Stimulated activated CD4-positive, alpha-beta T cell treated with anti-CD3 and anti-CD28 coated beads, TNF-alpha, amount 100 ng/mL, for 1 hour (primary cell): ENCODE measurements at places on chromosomes 12 and 14.

GRCh38 chr12:132754160-132754932 lies 7.3 kb downstream of the ANKLE2 start:
- no peak for DNase-seq

GRCh38 chr14:91681893-91682563 lies 49.9 kb downstream of the CATSPERB start:
- no peak for DNase-seq

GRCh38 chr12:44162961-44163360 lies 327.1 kb downstream of the TMEM117 start:
- DNase-seq = no peak

- no peak for DNase-seq
These were observed 217.6 kb upstream of the CNTN1 start for GRCh38 chr12:40474630-40475029.

DNA sequence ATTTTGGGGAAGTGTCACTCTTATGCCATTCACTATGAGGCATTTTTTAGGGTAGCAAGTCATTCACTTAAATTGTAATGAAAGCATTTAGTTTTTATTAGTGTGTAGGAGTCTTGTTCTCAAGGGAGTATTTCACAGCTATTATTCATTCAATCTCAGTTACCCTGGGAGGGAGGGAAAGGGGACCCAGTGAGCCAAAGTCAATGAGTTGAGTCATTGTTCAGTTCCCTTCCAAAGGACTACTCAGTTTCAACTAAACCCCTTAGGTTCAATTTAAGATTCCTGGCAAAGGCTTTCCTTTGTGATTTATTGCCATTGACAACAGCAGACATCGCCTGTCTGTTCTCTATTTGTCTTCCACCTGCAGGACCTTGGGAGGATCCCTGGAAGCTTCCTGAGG lies 29.3 kb upstream of the RASSF8 start:
- DNase-seq = no peak

DNA sequence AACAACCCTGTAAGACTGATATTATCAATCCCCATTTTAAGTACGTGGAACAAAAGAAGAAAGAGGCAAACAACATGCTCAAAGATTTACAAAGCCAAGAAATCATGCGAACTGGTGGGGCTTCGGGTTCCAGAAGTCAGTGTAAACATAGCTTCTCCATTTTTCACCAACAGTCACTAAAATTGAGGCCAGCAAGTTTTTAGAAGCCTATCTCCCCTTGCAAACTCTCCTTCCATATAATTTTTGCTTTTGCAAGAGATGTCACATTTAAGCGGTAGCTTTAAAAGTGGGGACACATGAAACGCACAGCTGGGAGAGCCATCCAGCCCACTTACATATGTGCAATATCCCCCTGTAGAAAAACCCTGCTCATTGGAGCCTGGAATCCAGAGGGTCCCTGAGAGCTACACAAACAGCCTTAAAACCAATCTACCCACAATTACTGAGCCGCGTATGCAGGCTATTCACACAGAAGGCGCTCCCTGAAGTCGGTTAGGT lies 797 bp downstream of the SLC11A2 start:
- no peak for DNase-seq

DNA sequence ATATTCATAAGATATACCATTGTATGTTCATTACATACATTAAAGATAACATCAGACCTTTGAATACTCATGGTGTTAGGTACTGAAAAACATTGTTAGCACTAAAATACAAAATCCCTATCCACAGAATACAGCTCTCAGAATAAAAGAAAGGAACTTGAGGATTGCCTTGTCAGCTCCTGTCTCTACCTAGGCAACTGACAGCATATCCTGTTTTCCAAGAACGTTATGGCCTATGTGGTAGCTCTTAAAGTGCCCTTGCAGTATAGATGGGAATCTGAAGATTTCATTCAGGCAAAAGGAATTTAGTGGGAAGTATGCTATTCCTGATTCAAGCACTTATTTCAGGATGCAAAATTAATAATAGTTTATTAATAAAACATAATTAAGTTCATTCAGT lies 1.8 kb upstream of the PPP1R12A start:
- no peak for DNase-seq

GRCh38 chr12:10901427-10901826 lies 7.9 kb downstream of the TAS2R13 start:
- DNase-seq = no peak

GRCh38 chr12:120599672-120600552 lies 18.7 kb upstream of the POP5 start:
- no peak for DNase-seq

DNA sequence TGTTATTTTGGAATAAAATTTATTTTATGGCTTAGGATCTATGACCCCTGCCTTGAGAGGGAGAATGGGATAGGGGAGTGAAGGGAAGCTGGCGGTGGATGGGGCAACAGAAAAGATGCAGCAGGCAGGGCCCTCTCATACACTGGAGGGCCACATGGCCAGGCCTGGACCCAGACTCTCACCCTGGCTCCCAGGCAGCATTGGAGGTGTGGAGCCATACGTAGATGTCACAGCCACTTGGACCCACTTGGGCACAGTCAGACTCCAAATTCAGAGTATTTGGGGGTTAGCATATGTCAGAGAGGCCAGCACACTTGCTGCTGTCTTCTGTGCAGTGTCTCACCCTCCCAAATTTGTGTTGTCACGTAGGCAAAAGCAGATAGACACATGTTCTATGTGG lies 6.5 kb downstream of the NAB2 start:
- no peak for DNase-seq

DNA sequence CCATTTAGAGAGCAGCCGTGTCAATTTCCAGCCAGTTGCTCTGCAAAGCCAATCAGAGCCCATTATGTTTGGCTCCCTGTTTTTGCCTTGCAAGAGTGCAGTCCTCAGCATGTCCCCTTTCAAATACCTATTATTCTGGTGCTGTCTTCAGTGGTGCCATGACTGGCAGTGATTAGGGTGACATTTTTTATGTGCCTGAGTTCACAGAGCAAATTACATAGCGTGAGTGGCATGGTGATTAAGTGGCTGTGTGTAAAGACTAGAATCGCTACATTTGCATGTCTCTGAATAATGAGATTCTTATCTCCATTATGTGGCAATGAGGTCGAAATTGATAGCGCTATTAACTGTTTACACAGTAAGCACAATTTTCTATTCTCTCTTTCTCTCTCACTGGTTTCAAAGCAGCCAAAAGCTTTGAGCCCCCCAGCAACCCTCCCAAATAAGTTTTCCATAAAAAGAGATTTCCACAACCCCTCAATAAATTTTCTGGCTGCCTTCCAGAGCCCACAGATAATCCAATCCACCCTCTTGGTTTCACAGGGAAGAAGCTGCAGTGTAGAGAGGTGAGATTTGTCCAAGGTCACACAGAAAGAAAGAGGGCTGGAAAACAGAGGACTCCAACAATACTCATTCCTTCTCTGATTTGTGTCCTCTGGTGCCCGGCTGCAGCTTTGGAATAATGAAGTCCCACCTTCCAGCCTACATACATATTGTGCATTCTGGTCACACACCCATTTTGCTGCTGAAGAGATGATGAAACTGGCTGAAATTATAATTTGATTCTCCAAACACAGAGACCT lies 58.8 kb upstream of the NUDT4 start:
- DNase-seq = no peak

DNA sequence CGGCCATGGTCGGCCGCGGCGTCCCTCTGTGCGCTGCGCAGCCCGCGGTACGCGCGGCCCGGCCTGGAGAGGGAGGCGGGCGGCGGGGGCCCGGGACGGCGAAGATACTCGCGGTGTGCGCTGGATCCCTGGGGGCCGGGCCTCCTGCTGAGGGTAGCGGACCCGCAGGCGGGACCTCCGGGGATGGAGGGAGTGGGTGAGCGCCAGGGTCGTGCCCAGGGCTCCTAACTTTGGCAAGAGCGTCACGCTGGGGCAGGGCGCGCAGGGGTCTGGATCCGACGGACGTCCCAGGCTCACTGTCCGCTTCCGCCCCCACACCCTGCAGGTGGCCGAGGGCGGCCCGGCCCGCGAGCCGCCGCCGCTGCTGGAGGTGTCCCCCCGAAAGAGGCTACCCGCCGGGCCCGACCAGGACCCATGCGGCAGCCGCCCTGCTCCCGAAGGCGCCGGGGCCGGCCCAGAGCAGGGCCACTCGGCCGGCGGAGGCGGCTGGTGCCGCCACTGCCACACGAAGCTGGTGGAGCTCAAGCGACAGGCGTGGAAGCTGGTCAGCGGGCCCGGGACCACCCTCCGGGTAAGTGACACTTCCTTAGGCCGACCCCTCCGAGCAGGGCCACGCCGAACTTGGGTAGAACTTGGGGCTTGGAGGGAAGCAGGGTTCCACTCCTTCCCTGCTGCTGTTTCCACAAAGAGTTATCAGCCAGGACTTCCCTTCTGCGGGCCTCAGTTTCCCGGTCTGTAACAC lies 502 bp downstream of the KIF26A start:
- no peak for DNase-seq

DNA sequence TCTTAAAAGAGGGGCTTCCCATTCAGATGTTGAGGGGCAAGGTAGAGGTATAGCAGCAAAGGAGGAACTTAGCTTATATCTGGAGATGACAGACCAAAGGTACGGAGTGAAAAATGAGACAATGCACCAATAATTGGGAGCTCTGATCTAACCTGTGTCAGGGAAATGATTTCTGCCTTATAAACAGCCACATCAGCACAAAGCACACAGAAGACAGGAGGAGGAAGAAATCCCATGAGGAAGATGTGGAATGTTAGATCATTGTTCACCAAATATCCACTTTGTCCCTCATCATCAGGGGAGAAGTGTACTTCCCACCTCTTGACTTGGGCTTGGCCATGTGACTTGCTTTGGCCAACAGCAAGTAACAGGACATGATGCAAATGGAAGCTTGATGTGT lies 93.7 kb upstream of the WSCD2 start:
- no peak for DNase-seq

DNA sequence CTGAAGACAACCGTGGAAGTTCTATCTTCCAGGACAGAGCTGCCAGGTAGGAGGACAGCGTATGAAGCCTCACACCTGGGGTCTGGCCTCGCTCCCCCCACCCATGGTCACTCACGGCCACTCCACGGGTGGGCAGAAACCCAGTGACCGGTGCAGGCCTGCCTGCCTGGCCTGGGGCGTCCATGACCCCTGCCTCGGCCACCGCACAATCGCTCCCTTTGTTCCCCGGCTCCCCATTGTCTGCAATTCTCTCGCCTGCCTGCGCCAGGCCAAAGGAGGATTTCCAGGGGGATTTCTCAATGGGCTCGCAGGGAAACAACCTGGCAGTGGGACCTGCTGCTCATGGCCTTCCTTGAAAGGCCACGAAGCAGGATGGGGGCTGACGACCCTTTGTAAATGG lies 22.6 kb downstream of the CCDC85C start:
- no peak for DNase-seq

DNA sequence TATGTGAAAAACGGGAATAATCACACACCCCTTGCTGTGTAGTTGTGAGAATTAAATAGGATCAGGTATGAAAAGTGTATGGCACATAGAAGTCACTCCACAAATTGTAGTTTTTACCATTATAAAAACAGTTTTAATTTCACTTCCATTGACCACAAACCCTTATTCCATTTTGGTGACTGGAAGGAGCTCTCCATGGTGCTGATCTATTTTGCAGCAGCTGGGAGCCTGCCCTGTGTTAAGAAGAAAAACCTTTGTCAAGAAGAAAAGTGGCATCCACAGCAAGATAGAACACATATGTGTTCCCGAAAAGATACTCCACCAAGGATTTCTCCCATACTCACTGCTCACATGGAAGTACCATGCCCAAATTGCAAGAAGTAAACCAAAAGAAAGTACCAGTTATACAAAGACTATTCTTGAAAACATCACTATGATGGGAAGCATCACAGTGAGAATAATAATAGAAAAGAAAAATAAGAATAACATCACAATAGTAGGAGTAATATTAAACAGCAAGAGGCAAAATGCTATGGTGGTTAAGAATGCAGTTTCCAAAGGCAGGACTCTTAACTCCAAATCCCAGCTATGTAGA lies 58.7 kb downstream of the TUNAR start:
- DNase-seq = no peak

- no peak for DNase-seq
These were observed 997 bp downstream of the CYP27B1 start for GRCh38 chr12:57765698-57766463.

- no peak for DNase-seq
These were observed 267.7 kb downstream of the MED13L start for GRCh38 chr12:116009805-116010204.

DNA sequence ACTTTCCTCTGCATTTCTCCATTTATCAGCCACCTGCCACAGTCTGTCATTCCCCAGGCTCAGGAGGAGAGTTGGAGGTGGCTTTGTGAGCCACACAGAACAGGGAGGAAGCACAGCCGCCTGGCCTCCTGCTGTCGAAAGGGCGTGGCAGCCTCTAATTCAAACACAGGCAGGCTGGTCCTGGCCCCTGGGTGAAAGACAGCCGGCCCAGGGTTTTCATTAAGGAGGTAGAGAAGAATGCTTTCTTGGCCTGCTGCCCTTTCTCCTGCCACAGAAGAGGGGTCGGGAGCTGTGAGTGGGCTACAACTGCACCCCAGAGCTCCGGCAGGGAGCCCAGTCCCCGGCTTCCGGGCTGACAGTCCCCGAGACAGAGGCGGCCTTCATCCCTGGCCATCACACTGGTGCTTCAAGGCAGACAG lies 108.6 kb upstream of the FZD10 start:
- no peak for DNase-seq

- DNase-seq = no peak
These were observed 26.6 kb upstream of the KCNC2 start for GRCh38 chr12:75236206-75236605.

- no peak for DNase-seq
These were observed 159.3 kb downstream of the DYRK2 start for GRCh38 chr12:67807814-67808213.

DNA sequence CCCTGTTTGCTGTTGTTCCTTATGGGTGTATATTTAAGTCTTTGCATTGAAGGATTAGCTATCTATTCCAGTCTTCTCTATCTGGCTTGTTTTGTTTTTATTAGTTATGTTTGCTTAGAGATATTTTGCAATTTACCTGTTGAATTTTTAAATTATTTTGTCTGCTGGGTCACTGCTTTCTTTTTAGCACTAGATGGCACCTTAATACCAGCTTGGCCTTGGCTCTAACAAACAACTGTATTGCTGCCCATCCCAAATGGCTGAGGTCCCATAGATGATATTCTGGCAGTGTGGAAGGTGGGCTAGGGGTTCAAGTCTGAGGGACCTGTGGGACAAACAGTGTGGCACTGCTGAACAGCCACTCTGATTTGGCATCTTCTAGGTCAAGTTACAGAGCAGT lies 144.0 kb upstream of the FBXO33 start:
- no peak for DNase-seq

DNA sequence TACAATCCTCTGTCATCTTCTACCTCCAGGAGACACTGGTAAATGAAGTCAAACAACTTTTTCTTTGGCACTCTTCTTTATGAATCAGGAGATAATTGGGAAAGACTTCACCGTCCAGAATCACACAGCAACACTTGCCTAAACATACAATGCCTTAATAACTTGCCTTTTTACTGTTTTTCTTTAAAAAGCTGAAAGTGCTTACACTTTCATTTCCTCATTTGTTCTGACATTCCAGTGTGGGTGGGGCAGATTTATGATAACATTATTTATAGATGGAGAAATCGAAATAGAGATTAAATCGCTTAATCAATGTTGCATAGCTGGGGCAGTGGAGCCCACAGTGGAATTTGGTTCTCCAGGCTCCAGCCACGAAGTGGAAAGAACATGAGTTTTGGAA lies 2.8 kb upstream of the FRS2 start:
- no peak for DNase-seq
